ENCODE measurements at places on chromosomes 7 and 10.

GRCh38 chr10:51397244-51397643 lies 302.2 kb downstream of the CSTF2T start:
- DNase-seq, result no peak

GRCh38 chr10:14244801-14245211 lies 85.9 kb downstream of the FRMD4A start:
- no peak for DNase-seq

GRCh38 chr10:78828647-78829539 lies 239.9 kb upstream of the ZMIZ1 start:
- no peak for DNase-seq

DNA sequence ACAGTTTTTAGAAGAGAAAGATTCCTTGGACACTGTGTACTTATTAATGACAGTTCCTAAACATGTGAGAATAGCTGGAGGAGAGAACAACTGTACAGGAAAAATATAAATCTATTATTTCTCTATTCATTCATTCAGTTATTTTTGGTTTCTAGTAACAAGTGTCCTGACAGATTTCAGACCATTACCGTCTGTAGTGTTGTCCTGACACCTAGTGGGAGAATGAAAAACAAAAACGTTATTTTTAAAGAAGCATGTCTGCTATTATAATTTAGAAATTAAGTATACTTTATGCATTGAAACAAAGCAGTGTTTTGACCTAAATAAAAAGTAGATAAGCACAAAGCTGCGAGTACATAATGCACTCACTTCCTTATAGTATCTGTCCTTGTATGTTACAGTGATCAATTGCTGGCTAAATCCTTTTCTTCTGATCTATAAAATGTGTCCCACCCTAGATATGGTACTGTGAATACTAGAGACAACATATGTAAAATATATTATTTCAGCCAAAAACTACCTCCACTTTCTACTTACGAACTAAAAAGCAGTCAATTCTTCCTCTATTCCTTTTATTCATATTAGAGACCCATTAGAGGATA lies 575.6 kb downstream of the ARL4A start:
- peak; percentile 17 for DNase-seq

DNA sequence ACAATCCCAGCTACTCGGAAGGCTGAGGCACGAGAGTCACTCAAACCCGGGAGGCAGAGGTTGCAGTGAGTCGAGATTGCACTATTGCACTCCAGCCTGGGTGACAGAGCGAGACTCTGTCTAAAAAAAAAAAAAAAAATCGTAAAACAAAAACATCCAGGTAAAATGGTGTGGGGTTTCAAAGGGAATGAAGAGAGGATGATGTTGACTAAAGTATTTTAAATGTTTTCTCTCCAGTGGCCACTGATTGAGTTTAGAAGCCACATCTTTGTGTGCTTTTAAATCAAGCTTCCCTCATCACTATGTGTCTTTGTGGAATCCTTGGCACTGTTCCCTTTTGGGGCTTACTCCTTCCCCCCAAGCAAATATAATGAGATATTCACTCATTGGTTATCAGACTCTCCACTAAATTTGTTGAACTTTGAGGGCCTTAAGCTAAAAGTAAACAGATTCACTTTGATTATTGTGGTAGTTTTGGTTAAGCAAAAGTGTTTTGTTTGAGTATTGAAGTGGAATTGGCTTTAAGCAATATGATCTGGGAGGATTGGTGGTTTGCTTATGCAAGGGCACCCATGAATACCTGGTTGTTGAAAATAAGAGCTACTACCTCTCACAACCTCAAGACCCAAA lies 162.9 kb downstream of the CDK14 start:
- no peak for DNase-seq

DNA sequence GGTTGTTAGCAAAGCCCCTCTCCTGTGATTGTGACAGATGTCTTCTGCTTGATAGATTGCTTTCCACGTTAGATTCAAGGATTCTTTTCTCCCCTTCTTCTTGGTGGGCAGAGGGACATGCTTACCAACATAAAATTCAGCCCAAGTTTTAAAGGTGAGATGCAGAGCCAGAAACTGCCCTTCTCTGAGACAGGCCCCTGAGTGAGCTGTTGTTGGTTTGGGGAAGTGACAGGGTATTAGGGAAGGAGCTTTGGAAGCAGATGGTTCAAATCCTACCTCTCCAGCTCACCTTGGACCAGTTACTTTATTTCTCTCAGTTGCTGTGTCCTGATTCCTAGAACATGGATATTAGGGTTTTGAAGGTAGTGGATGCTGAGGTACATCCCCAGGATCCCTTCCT lies 53.0 kb downstream of the SORCS3 start:
- no peak for DNase-seq

DNA sequence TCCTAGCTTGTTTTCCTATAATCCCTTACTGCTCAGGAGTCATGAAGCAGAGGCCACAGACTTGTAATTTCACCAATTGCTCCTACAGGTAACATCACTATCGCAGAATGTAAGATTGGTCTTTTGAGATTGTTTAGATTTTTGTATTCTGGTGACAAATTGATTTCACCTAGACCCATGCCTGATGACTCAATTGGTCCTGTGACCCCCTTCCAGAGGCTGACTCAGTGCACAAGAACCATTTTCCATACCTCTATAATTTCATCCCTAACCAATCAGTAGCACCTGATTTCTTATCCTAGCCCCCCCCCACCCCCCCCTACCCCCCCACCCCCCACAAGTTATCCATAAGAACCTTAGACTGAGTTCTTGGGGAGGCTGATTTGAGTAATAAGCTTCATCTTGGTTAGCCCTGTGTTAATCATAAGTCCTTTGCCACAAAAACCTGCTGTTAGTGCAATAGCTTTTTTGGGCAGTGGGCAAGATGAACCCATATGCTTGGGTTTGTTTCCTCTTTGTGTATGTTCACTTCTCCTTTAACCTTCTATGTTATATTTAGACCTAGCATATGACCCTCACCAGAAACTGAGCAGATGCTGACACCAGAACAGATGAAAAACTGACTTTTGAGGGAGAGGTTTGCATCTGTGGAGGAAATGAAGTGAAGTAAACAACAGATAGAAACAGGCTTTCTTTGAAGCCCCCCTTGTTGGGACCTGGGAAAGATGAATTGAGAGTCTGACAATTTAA lies 187.1 kb downstream of the KIF20B start:
- no peak for DNase-seq

DNA sequence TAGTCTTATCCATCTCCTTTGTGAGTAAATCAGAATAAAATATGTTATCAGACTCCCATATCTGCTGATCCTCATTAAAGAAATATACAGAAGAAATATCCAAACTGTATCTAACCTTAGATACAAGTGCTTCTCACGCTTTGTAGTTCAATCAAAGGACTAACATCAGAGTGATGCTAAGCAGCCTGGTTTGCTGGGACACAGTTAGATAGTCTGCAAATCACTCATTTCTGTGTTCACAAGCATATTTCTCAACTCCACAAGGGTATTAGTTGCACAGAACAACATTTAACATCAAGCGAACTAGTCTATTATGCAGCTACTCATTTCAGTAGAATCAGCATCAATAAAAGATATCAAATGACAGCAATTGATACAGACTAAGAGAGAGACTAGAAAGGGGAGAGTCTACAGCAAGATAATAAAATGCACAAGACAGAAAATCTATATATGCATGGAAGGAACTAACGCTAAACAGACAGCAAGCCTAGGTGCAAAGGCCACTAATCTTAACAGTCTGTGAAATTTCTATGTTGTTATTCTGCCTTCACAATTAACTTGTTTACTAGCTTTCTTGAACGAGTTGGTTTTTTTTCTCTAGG lies 30.0 kb downstream of the DNAJC12 start:
- DNase-seq, result no peak

- no peak for DNase-seq
Observed at GRCh38 chr7:6442114-6442513, 5.6 kb downstream of the DAGLB start.

GRCh38 chr7:149850716-149851115 lies 12.5 kb downstream of the ZNF862 start:
- DNase-seq, result no peak

DNA sequence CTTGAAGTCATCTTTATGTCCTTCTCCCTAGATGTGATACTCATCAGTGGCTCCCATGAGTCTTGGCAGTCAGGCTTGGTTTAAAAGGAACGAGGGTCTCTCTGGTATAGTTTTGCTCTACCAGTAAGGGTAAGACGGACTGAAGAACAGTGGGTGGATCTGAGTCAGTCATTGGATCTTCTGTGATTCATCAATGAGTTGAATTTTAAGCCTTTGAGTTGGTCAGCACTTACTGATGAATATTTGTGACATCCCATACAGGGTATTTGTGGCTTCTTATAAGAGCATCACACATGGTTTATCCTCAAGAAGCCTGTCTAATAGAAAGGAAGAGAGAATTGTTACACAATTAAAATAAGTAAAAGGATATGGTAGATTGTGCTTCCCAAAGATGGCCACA lies 87.3 kb upstream of the NAMPT start:
- no peak for DNase-seq

DNA sequence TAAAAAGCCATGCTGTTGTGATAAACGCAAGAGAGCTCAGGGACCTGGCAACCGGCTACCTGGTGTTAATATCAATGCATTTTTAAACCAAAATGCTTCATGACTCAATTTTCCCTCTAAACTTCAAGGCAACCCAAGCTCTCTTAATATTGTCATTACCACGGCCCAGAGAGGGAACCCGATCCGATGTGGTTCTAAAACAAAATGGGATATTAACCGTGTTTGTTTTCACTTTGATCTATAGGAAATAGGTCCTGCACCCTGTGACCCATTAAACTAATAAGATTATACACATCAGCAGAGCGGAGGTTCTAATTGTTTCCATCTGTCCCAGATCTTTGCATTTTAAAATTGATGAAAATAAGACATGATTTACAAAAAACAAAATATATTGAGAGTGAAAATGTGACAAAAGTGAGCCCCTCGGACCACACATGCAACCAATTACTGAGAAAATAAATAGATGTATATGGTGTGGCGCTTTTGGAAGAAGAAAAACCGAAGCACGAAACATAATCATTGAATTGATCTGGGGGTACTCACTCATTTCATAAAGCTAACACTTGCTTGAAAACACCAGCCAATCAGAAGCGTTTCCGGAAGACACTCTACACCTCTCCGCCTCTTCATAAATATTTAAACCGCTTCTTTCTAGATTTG lies 290.3 kb upstream of the NFE2L3 start:
- no peak for DNase-seq

GRCh38 chr10:104515678-104516199 lies 125.4 kb upstream of the SORCS3 start:
- no peak for DNase-seq

GRCh38 chr7:16531707-16532106 lies 5.1 kb downstream of the LRRC72 start:
- DNase-seq, result no peak

- DNase-seq, result no peak
Observed at GRCh38 chr10:126646110-126646509, 24.4 kb downstream of the C10orf90 start.

DNA sequence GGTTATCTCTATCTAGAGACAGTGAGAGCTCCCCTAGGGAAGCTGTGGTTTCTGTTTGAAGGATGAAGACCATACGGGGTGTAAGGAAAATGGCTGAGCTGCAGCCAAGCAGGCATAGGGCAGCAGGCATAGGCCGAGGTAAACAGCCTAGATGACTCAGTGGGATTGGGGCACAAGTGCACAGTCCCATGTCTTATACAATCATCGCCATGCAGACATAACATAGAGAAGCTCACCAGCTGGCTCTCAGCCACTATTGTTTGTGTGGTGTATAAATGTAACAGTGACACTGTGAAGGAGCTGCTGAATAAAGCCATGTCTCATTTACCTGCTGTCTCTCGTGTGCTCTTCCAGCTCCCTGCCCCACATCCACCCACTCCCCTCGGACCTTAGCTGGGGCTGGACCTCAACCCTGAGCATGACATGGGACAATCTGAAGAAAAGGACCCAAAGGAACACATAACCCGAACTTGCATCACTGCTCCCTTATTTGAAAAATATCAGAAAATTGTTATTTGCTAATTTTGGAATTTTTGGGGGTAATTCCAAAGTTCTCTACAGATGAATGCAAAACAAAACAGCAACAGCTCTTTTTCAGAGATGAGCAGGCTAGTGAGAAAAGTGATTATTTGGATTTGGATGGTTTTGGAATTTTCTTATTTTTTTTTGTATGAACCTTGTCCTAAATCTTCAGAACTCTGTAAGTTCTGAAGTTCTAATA lies 582.7 kb downstream of the REEP3 start:
- DNase-seq, result no peak

DNA sequence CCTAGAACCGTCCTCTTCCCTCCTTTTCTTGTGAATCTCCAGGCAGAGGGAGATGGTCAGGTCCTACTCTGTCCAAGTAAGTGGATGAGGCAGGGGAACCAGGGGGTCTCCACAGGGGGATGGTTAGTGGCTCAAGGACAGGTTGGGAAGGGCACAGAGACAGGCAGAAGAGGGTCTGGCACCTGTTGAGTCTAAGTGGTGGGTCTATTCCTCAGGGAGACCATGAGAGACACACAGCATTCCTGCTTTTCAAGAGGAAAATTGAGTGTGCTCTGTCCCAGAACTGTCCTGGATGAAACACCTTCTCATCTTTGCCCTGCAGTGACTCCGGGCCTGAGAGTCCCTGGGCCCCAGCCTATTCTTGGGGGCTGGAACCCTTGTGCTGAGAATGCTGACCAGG lies 184.8 kb upstream of the GALNT17 start:
- DNase-seq, result no peak

DNA sequence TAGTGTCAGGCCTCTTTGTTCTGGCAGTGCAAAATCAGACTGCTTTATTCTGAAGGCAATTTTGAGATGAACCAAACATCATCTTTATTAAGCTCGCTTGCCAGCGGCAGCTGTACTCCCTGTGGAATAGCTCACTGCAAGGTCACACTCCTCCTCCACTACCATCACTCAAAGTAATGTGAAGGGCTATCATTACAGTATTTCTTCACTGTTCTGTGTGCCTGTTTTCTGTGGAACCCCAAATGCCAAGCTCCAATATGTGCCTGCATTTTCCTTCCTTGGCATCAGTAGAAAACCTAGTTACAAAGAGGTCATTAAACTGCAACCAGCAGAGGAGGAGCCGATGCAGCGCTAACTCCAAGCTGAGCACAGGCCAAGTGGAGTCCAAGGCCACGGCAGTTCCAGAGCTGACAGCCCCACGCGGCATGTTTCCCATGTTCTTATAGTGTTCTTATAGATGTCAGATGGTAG lies 21.4 kb downstream of the BCCIP start:
- DNase-seq, result no peak

DNA sequence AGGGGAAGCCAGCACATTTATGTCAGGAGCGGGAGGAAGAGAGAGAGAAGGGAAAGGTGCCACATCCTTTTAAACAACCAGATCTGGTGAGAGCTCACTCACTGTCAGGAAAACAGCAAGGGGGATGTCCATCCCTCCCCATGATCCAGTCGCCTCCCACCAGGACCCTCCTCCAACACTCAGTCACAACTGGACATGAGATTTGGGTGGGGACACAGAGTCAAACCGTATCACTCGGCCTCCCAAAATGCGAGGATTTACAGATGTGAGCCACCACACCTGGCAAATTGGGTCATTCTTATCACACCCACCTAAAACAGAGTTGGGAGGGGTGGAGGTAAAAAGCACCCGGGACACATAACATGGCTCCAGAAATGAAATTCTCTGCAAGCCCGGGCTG lies 41.0 kb downstream of the CARD11 start:
- no peak for DNase-seq

Data from NCI-H1436 (cell line).